ENCODE measurements at places on chromosomes 6 and 20.
A peak's percentile ranks its signal among the peaks of the same experiment; 100 is the strongest.

DNA sequence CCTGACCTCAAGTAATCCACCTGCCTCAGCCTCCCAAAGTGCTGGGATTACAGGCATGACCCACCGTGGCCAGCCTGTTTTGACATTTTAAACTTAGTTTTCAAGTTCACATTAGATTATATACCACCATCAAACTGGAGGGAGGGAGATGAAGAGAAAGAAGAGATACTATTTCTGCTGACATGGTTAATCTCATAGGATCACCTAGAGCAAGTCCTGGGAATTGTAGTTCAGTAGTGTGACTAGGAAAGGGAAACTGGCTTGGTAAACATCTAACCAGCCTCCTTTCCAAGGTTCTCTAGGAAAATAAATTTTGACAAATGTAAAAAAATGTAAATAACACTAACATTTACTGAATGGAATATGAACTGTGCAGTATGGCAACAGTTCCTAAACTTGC is 120.5 kb upstream of the ASCC3 start:
- no peak for DNase-seq

- DNase-seq: no peak
Measured at GRCh38 chr6:35096129-35096862, 44.8 kb downstream of the TCP11 start.

DNA sequence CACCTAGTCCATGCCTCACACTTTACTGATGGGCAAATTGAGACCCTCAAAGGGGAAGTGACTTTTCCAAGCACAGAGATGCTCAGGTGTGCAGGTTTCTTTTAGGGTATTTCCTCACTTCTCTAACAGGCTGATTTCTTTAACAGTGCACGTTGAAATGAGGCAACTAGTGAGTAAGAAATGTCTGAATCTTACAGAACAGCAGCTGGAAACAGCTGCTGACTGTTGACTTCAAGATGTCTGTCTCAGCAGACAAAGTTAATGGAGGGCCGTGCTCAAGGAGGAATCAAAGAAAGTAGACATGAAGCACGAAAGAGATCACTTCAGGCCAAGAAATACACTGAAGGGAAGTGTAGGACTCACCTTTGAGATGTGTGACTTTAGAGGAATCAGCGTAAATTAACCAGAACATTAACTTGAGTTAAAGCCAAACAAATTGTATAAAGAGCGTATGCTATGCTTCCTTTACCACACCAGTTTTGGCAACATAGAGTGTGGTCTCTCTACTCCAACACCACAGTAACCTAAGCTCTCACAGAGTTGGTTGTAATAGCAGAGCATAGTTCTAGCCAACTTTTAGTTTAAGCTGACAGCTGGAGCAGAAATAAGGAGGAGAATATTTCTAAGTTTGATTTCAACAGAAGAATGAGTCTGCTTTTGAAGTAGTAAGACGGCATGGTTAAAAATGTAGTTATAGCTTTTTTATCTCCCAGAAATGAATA is 60.9 kb downstream of the SAMD3 start:
- DNase-seq: no peak

DNA sequence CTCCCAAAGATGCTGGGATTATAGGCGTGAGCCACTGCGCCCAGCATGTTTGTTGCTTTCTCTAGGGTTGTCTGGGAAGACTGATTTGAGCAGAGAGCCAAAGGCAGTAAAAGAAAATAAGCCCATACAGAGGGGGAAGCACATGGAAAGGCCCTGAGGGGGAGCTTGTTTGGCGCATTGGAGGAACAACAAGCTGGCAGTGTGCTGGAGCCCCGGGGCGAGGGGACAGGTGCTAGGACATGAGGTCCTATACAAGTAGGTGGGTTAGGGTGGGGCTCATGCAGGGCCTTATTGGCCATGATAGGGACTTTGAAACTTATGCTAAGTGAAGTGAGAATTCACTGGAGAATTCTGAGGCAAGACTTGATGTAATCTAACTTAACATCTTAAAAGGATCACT is 35.3 kb downstream of the CD109 start:
- no peak for DNase-seq

GRCh38 chr6:454148-454991 is 62.8 kb downstream of the IRF4 start:
- no peak for DNase-seq

- peak; percentile 69 for DNase-seq
Measured at GRCh38 chr6:26235302-26235670, 129.7 kb upstream of the BTN3A2 start.

GRCh38 chr6:2921520-2922115 is 18.5 kb upstream of the SERPINB9 start:
- DNase-seq: no peak

DNA sequence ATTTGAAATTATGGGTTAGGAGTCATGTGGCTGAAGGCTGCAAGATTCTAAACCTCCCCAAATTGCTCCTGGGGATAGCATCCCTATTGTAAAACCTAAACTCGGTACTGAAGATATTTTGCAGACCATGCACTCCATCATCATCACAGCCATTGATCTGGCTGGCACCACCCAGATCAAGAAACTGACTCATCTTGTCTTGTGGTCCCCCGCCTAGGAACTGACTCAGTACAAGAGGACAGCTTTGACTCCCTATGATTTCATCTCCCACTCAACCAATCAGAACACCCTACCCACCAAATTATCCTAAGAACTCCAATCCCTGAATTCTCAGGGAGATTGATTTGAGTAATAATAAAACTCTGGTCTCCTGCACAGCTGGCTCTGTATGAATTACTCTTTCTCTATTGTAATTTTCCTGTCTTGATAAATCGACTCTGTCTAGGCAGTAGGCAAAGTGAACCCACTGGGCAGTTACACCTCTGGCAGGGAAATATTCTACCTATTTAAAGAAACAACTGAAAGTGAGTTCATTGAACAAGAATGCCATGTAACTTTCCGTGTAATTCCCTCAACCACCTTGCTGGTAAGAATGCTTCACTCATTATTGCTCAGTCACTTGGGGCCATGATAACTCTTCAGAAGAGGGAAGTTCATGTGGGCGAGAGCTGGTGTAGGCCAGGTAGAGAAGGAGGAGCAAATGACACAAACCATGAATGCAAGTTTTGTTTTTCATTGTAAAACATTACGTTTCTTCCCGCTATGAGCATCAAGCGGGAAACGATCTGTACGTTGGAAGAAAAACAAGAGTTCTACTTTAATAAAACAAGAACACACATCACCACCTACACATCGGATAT is 602.9 kb upstream of the ARID1B start:
- no peak for DNase-seq

DNA sequence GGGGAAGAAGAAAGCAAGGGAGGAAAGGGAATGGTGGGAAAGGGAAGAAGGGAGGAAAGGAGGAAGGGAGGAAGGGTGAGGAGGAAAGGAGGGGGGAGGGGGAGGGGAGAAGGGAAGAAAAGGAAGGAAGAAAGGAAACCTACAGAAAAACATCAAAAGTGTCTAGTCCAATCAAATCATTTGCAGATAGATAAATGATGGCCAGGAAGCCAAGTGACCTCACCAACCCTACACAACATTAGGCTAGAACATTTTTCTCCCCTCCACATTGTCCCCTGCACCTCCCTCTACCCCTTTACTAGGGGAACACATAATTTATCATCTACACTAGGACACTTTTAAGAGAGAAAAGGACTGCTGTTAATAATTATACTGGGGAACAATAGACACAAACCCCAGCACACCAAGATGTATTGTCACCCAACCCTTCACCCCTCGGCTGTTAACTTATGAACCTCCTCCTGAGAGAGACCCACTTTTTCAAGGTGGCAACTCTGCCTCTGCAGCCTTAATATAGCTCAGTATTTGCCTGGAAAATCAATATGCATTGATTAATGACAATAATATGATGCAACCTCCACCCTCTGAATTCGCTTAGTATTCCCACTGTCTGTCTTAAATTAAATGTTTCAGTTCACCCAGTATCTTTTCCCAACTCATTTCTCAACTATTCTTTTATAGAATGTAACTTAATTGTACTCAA is 231.2 kb downstream of the PTPRT start:
- DNase-seq: no peak

GRCh38 chr20:47708953-47709833 is 76.1 kb downstream of the SULF2 start:
- no peak for DNase-seq

GRCh38 chr20:3088031-3088430 is 3.5 kb upstream of the AVP start:
- no peak for DNase-seq

DNA sequence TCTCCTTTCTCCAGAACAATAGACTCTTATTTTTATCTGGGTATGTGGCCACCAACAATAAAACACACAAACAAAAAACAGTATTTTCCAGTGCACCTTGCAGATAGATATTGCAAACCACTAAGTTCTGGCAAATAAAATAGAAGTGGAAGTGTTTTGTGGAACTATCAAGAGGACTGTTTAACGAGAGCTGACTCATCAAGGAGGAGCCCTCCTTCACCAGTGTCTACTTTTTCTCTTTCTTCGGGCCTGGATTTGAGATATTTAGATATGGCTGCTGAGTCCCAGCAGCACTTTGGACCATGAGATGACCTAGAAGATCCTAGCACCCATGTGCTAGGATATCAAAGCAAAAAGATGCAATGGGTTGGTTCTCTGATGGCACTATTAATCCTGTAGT is 154.7 kb downstream of the AIG1 start:
- no peak for DNase-seq

DNA sequence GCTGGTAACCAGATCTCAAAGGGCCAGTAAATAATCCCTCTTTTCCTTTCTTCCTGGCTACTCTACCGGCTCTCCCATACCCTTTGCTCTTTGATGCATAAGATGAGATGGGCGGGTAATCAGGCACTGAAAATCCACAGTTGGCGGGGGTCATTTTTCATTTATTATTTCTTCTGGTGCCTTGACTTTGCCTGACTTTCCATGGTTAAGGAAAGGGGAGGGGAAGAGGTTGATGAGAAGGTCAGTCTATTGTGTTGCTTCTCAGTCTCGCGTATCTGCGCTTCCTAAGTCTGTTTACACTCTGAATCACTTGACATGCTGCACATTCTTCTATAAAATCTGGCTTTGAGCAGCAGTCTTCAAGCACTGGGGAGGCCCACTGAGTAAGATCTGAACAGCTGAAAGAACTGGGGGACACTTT is 121.1 kb upstream of the HDGFL1 start:
- no peak for DNase-seq

DNA sequence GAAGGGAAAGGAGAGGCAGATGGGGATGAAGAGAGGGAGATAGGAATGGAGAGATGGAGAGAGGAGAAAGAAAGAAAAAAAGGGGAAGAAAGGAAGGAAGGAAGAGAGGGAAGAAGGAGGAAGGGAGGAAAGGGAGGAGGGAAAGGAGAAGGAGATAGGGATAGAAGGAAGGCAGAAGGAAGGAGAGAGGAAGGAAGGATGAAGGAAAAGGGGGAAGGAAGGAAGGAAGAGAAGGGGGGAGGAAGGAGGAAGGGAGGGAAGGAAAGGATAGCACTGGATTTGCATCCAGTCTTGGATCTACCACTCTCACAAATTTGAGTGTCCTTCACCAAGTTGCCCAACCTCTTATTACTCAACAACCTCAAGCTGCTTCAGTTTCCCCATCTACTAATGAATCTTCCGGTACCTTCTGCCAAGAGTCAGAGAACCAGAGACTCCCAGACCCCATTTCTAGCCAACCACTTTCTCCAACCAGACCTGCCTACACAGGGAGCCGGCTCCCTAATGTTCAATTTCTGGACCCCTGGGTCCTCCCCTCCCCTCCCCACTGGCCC is 79.7 kb upstream of the FOXP4 start:
- no peak for DNase-seq

GRCh38 chr6:170025341-170025911 is 265.5 kb downstream of the DLL1 start:
- DNase-seq: no peak

- no peak for DNase-seq
Measured at GRCh38 chr6:43781941-43782704, 12.1 kb downstream of the VEGFA start.

GRCh38 chr6:137121401-137121997 is 51.9 kb downstream of the IL22RA2 start:
- DNase-seq: no peak

DNA sequence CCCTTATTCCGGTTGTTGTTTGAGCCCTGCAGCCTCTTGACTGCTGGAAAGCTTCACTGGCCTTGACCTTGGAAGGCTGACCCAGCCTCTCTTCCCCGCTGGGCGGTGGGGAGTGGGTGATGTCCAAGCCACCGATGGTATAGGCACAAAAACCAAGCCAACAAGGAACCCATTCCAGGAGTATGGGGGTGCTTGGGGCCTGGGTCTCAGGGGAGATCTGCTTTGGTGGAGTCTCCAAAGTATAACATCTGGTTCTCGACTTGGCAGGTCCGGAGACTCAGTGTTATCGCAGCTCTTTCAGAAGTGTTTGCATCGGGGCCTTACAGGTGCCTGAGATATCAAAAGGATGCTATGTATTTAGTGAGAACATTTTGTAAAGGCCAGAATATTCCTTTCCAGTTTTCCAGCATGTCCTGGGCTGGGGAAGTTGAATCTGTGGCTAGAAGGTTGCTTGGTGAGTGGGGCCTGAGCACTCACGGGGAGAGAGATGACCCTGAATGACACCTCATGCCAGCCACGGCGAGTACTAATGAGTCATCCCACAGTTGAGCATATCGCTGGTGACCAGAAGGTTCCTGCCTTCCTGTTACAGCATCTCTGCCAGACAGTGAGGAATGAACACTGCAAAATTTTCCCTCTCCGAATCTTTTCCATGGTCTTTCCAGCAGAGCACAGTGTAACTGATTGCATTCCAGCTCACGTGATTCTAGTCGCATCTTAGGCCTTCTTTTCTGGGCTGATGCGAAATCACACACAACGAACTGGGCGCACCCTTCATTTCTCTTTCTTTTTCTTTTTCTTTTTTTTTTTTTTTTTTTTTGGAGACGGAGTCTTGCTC is 133.9 kb downstream of the ZDHHC14 start:
- DNase-seq: peak; percentile 78

GRCh38 chr20:35405775-35406174 is 6.0 kb downstream of the UQCC1 start:
- DNase-seq: no peak

DNA sequence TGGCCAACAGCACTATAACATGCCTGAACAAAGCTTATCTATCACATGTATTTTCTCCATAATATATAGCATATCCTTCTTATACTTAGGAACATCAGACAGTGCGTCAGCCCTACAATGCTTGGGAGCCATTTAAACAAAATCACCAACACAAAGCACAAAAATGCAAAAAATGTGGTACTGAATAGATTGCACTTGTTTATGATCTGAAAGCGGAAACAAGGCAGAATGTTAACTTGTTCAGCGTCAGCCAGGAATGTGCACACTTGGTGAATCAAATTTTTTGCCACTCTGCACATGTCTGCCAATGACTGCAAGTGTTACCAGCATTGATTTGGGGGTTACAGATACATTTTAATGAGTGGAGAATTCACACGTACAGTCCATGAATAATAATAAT is 14.8 kb downstream of the SLC35A1 start:
- DNase-seq: no peak

DNA sequence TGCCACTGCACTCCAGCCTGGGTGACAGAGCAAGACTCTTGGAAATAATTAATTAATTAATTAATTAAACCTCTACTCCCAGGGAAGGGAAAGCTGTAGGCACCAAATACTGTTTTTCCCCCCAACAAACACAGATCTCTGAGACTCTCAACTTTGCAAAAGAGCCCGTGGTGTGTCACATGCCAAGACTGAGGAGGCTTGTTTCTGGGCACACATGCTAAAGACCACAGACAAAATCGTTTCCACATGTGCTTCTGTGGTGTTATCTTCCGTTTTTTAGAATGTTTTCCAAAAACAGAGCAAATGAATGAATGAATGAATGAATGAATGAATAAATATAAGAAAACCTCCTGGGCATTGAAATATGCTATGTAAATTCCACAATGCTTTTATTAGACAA is 55.6 kb upstream of the ATXN1 start:
- DNase-seq: no peak

GRCh38 chr6:21608601-21609000 is 15.1 kb downstream of the SOX4 start:
- no peak for DNase-seq
